ENCODE measurements at places on chromosomes 3 and 15. TPM values are rescaled to one million over a fixed set of nuclear protein-coding genes. Genes with fewer than 3 reads are reported as not detected.

- H3K27me3 ChIP-seq = no peaks in the 10 kb centered on the region
- no peaks in the 10 kb centered on the region for H3K36me3 ChIP-seq
- H3K4me3 ChIP-seq = no peak overlapping the region
- no peaks in the 10 kb centered on the region for H3K4me1 ChIP-seq
Observed at GRCh38 chr15:77540312-77541060, 92.2 kb downstream of the LINGO1 start.

- no peak overlapping the region for H3K27ac ChIP-seq
- H3K4me3 ChIP-seq = no peak overlapping the region
- no peaks in the 10 kb centered on the region for H3K4me1 ChIP-seq
- DNase-seq = peak; percentile 21
Observed at GRCh38 chr15:61835496-61836106, 224.6 kb downstream of the VPS13C start.

- no peaks in the 10 kb centered on the region for H3K36me3 ChIP-seq
- DNase-seq = no peak
- H3K4me1 ChIP-seq = no peaks in the 10 kb centered on the region
- H3K27me3 ChIP-seq = 0 out of 2 replicates have a peak, but pooled peaks cover 8% of the 10 kb centered on the region
Observed at GRCh38 chr3:192487033-192487432, 240.3 kb downstream of the FGF12 start.

DNA sequence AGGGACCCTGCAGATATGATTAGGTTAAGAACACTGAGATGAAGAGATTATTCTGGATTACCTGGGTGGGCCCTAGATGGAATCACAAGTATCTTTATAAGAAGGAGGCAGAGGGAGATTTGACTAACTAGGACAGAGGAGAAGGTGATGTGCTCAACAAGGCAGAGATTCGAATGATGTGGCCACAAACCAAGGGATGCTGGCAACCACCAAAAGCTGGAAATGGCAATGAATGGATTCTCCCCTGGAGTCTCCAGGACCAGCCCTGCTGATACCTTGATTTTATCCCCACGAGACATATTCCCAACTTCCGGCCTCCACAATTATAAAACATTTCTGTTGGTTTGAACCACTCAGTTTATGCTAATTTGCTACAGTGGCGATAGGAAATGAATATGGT lies 42.9 kb downstream of the RGMA start:
- H3K4me1 ChIP-seq = no peaks in the 10 kb centered on the region
- no peak overlapping the region for H3K4me3 ChIP-seq
- no peak for DNase-seq
- H3K36me3 ChIP-seq = no peaks in the 10 kb centered on the region

- peak; percentile 48 for DNase-seq
- no peak overlapping the region for H3K27ac ChIP-seq
- peaks cover 3% of the 10 kb centered on the region for H3K4me1 ChIP-seq
- H3K36me3 ChIP-seq = no peaks in the 10 kb centered on the region
- no peak overlapping the region for H3K4me3 ChIP-seq
Observed at GRCh38 chr3:160003520-160004128, 15.0 kb downstream of the IL12A start.

- H3K36me3 ChIP-seq = no peaks in the 10 kb centered on the region
- no peaks in the 10 kb centered on the region for H3K4me1 ChIP-seq
- no peak overlapping the region for H3K27ac ChIP-seq
- no peaks in the 10 kb centered on the region for H3K27me3 ChIP-seq
Observed at GRCh38 chr3:185317674-185318073, 45.3 kb upstream of the MAP3K13 start.

GRCh38 chr15:53670701-53671100 lies 88.8 kb downstream of the WDR72 start:
- DNase-seq = no peak
- no peak overlapping the region for H3K27ac ChIP-seq
- H3K36me3 ChIP-seq = no peaks in the 10 kb centered on the region
- H3K4me1 ChIP-seq = no peaks in the 10 kb centered on the region
- no peak overlapping the region for H3K4me3 ChIP-seq
- H3K27me3 ChIP-seq = no peaks in the 10 kb centered on the region

- no peak for DNase-seq
- peak overlapping the region; percentile 60 for H3K4me3 ChIP-seq
- H3K27me3 ChIP-seq = no peaks in the 10 kb centered on the region
- H3K36me3 ChIP-seq = no peaks in the 10 kb centered on the region
- H3K4me1 ChIP-seq = peaks cover 41% of the 10 kb centered on the region
Observed at GRCh38 chr15:40339621-40339945, 1.2 kb downstream of the CCDC9B start.

GRCh38 chr15:60124460-60125070 lies 120.5 kb downstream of the FOXB1 start:
- no peak overlapping the region for H3K4me3 ChIP-seq
- H3K27ac ChIP-seq = no peak overlapping the region
- no peaks in the 10 kb centered on the region for H3K4me1 ChIP-seq
- no peak for DNase-seq

- no peaks in the 10 kb centered on the region for H3K36me3 ChIP-seq
- no peaks in the 10 kb centered on the region for H3K27me3 ChIP-seq
- H3K27ac ChIP-seq = no peak overlapping the region
- DNase-seq = no peak
- no peaks in the 10 kb centered on the region for H3K4me1 ChIP-seq
- H3K4me3 ChIP-seq = no peak overlapping the region
Observed at GRCh38 chr3:21417991-21418390, 333.0 kb downstream of the ZNF385D start.

- no peaks in the 10 kb centered on the region for H3K36me3 ChIP-seq
- no peaks in the 10 kb centered on the region for H3K27me3 ChIP-seq
- no peak overlapping the region for H3K4me3 ChIP-seq
- DNase-seq = no peak
- no peak overlapping the region for H3K27ac ChIP-seq
Observed at GRCh38 chr15:79015416-79015815, 70.6 kb upstream of the CTSH start.

GRCh38 chr3:59372346-59372745 lies 322.5 kb upstream of the CFAP20DC start:
- peaks cover 11% of the 10 kb centered on the region for H3K27me3 ChIP-seq
- no peak for DNase-seq
- no peak overlapping the region for H3K27ac ChIP-seq
- H3K36me3 ChIP-seq = no peaks in the 10 kb centered on the region
- no peaks in the 10 kb centered on the region for H3K4me1 ChIP-seq
- no peak overlapping the region for H3K4me3 ChIP-seq

DNA sequence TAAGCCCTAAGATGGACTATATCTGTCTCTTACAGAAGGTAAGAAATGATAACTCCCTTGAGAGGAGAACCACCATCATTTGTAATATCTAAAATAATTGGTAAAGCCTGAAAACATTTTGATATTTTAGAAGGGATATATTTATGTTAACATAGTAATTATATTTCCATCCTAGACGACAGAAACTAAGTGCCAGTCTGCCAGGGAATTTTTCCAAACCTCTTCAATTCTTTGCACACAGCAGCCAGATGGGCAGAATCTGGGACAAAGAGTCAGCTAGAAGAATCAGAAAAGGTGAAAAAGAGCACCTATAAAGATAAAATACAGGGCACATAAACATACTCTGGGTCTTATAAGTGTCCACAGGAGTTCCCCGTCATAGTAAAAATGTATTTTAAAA lies 70.0 kb upstream of the CBLB start:
- H3K27me3 ChIP-seq = no peaks in the 10 kb centered on the region
- no peaks in the 10 kb centered on the region for H3K36me3 ChIP-seq
- no peak overlapping the region for H3K4me3 ChIP-seq
- DNase-seq = no peak
- no peak overlapping the region for H3K27ac ChIP-seq

DNA sequence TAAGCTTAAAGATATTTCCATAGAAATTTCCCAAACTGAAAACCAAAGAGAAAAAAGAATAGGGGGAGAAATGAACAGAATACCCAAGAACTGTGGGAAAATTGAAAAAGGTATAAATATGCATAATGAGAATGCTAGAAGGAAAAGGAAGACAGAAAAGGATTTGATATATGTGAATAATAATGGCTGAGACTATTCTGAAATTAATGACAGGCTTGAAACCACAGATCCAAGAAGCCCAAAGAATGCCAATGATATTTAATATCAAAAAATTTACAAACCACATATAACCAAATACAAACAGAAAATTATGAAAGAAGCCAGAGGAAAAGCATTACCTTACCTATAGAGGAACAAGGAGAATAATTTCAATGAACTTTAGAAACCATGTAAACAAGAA lies 153.0 kb downstream of the ANXA2 start:
- no peak overlapping the region for H3K4me3 ChIP-seq
- no peaks in the 10 kb centered on the region for H3K4me1 ChIP-seq
- no peak for DNase-seq
- H3K27me3 ChIP-seq = peaks cover 37% of the 10 kb centered on the region
- H3K36me3 ChIP-seq = no peaks in the 10 kb centered on the region
- no peak overlapping the region for H3K27ac ChIP-seq

GRCh38 chr3:56107157-56107556 lies 361.1 kb downstream of the ERC2 start:
- H3K27ac ChIP-seq = no peak overlapping the region
- H3K4me3 ChIP-seq = no peak overlapping the region
- no peaks in the 10 kb centered on the region for H3K4me1 ChIP-seq
- H3K36me3 ChIP-seq = no peaks in the 10 kb centered on the region
- H3K27me3 ChIP-seq = no peaks in the 10 kb centered on the region
- DNase-seq = no peak

DNA sequence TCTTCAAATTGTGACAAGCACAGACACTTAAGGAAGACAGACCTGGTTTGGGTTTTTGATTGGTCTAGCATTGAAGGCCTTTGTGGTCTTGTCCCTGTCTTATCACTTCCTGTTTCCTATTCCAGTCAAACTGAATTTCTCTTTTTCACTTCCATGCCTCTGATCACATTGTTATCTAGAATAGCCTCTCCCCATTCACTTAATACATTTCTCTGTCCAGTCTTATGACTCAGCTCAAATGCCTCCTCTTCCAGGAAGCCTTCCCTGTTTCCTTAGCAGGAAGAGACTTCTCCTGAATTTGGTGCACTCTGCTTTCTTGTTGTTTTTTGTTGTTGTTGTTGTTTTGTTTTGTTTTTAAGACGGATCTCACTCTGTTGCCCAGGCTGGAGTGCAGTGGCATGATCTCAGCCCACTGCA lies 45.5 kb downstream of the LIMD1 start:
- H3K27ac ChIP-seq = no peak overlapping the region
- H3K36me3 ChIP-seq = peaks cover 7% of the 10 kb centered on the region

DNA sequence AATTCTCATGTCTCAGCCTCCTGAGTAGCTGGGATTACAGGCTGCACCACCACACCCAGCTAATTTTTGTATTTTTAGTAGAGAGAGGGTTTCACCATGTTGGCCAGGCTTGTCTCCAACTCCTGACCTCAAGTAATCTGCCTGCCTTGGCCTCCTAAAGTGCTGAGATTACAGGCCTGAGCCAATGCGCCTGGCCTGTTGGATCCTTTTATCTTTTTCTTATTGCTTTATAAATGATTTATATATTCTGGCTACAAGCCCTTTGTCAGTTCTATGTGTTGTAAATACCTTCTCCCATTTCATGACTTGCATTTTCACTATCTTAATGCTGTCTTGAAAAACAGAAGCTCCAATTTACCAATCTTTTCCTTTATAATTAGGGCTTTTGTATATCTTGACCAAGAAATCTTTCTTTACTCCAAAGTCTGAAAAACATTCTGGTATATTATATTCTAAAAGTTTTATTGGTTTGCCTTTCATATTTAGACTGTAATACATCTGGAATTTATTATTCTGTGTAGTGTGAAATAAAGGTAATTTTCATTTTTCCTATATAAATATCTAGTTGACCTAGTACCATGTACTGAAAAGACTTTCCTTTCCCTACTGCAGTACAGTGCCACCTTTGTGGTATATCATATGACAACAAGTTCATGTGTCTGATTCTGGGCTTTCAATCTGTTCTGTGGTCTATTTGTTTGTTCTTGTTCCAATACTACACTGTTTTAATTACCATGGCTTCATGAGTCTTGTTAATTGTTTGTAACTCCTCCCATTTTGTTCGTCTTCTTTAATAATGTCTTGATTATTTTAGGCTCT lies 52.9 kb upstream of the RNU6-1 start:
- no peak for DNase-seq
- no peak overlapping the region for H3K4me3 ChIP-seq
- no peaks in the 10 kb centered on the region for H3K4me1 ChIP-seq
- H3K36me3 ChIP-seq = no peaks in the 10 kb centered on the region
- H3K27ac ChIP-seq = no peak overlapping the region
- H3K27me3 ChIP-seq = no peaks in the 10 kb centered on the region

DNA sequence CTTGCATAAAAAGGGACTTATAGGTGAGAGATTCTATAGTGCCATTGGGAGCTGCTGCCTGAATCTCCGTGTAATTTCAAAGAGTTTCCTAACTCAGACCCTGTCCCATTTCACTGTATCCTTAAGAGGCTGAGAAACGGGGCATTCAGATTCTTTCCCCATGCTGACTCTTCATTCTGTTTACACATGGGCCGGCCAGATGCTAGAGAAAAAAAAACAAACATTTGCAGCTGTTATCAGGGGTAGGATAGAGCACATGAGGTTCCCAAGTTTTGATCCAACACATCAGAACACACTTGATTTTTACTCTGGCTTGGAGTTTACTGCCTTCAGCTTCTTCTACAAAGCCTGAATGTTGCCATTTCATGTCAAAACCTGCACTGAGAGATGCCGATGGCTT lies 215.9 kb upstream of the TPRG1 start:
- peaks cover 6% of the 10 kb centered on the region for H3K4me1 ChIP-seq
- H3K27ac ChIP-seq = no peak overlapping the region
- H3K27me3 ChIP-seq = no peaks in the 10 kb centered on the region
- H3K4me3 ChIP-seq = no peak overlapping the region

GRCh38 chr3:31676556-31676955 lies 143.8 kb downstream of the STT3B start:
- no peak for DNase-seq
- H3K4me3 ChIP-seq = no peak overlapping the region
- no peaks in the 10 kb centered on the region for H3K4me1 ChIP-seq
- H3K27ac ChIP-seq = no peak overlapping the region

DNA sequence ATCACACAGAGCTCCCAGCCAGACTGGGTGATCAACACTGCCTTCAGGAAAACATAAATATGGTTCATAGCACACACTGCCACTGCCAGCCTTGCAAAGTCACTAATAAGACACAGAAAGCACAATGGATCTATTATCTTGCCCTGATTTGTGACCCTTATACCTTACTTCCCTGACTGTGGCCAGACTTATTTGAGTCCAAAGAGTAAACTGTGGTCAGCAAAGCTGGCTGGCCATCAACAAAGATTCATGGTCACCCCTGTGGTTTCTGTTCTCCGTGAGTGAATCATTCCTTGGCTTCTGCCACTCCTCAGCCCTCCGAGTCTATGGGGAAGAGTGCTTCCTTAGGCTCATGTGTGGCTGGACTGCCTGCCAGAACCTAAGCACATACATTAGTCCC lies 437.7 kb downstream of the RAP2B start:
- no peaks in the 10 kb centered on the region for H3K27me3 ChIP-seq
- no peaks in the 10 kb centered on the region for H3K4me1 ChIP-seq
- no peaks in the 10 kb centered on the region for H3K36me3 ChIP-seq
- H3K4me3 ChIP-seq = no peak overlapping the region
- H3K27ac ChIP-seq = no peak overlapping the region
- peak; percentile 54 for DNase-seq

PTX3 gene
- total RNA-seq = 0.37 TPM

LYZL4 gene
- not detected for total RNA-seq

TM4SF18 gene
- 0.34 TPM for total RNA-seq

LRTM1 gene
- not detected for total RNA-seq

PCSK6 gene
- total RNA-seq = 13.5 TPM

STRIT1 gene
- not detected for total RNA-seq

P2RY1 gene
- total RNA-seq = 1.7 TPM

CAMP gene
- not detected for total RNA-seq

ADAMTSL3 gene
- total RNA-seq = 0.05 TPM

ARPIN gene
- 8.8 TPM for total RNA-seq

Data from HCT116 (cell line).